Chondrocyte (in vitro differentiated cells): ENCODE measurements at places on chromosomes 2 and 18.

GRCh38 chr2:133982256-133982655 is 271.6 kb upstream of the MGAT5 start:
- H3K27ac ChIP-seq = no peak overlapping the region
- H3K36me3 ChIP-seq = no peaks in the 10 kb centered on the region
- DNase-seq = no peak
- H3K4me3 ChIP-seq = no peak overlapping the region
- H3K27me3 ChIP-seq = peaks cover 4% of the 10 kb centered on the region

- H3K4me3 ChIP-seq = no peak overlapping the region
- no peaks in the 10 kb centered on the region for H3K27me3 ChIP-seq
- H3K4me1 ChIP-seq = peaks cover 4% of the 10 kb centered on the region
- H3K27ac ChIP-seq = no peak overlapping the region
- H3K36me3 ChIP-seq = no peaks in the 10 kb centered on the region
Measured at GRCh38 chr2:235543128-235543750, 49.4 kb downstream of the AGAP1 start.

DNA sequence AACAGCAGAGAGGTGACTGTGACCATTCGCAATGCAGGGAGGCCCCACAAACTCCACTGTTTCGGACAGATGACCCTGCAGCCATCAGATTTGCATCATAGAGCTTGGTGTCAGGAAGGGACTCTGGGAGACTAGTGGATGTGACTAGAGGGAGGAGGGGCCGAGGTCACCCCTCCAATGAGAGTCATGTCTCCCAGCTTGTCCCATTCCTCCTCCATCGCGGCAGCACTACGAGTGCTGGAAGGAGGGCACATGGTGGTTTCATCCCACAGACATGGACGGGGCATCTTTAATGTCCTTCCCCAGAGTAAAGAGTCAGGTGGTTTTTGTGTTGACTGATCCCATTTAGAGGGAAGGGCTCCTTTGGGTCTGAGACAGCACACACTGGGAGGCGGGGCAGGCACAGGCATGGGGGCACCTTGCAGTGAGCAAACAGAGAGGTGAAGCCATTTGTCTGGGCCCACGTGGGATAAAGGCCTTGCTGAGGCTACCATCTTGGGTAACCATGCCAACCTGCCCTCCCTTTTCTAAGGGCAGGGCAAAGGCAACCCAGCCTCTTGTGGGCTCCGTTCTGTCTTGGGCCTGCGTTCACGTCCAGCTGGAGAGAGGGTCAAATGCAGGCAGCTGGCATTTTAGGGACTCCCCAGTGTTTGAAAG is 208.1 kb downstream of the ASB1 start:
- DNase-seq = no peak
- H3K4me3 ChIP-seq = no peak overlapping the region
- no peak overlapping the region for H3K27ac ChIP-seq

DNA sequence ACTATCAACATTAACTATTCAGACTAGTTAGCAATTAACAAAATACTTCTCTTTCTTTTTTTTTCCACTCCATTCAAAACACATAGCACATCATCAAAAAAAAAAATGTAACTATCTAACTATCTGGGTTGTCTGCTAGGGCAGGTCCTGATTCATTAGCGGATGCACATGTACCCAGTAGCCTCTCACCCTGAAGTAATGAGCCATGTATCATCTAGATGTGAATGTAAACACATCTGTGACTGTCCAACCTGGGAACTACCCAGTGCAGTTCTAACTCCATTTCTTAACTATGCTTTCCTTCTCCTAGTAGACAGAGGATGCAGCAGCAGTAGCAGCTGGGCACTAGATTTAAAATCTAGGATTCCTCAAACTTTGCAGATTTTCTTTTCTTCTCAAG is 183.1 kb upstream of the PIK3C3 start:
- H3K27me3 ChIP-seq = peaks cover 23% of the 10 kb centered on the region
- H3K36me3 ChIP-seq = no peaks in the 10 kb centered on the region
- H3K27ac ChIP-seq = no peak overlapping the region

DNA sequence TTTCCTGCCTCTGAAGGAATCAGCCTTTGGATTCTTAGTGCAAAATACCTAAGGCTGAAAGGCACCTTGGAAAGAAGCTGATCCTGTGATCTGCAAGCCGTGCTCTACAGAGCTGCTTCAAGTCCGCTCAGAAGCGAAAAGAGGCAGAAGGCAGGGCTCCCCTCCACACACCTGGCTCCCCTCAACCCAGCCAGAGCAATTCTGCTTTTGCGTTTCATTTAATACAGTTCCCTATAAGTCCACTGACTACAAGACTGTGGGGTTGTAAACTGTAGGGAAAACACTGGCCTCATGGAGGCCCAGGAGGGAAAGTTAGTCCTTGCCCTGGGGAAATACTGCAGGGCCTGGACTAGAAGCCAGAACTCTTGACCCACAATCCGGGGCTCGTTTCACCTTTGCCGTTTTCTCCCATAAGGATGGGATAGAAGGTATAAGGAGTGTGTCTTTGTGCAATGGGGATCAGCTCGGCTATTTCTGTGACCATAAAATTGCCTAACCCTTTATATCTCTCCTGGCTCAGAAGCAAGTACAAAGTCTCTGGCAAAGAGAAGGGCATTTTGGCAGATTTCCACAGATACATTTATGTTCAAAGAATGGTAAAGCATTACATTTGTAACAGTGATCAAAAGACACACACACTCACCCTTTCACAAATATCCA is 95.8 kb upstream of the TEX51 start:
- peaks cover 22% of the 10 kb centered on the region for H3K27me3 ChIP-seq
- H3K4me1 ChIP-seq = no peaks in the 10 kb centered on the region
- no peak overlapping the region for H3K4me3 ChIP-seq
- no peak overlapping the region for H3K27ac ChIP-seq

DNA sequence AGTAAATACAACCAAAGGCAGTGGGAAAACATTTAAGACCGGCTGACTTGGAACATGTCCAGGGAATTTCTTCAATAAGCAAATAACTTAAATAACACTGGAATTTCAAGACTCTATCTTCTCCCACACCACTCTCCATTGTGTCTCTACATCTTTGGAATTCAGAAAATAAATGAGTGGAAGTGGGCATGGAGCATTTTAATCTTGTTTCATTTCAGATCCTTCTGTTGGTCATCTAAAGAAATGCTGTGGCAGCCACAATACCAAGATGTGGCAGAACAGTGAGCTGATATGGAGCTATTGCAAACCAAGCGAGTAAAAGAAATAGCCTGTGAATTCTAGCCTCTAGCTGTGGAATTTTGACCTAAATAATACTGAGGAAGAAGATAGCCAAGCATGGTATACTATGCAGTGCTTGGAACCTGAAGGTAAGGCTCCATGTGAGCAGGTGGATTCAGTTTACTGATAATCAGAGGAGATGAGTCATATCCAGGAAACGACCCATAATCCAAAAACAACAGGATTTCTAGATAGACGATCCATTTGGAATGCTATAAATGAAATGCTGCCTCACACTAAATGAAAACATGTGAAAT is 157.1 kb upstream of the SCN7A start:
- peak overlapping the region; percentile 24 for H3K4me3 ChIP-seq
- H3K36me3 ChIP-seq = peaks cover 1% of the 10 kb centered on the region
- H3K27me3 ChIP-seq = no peaks in the 10 kb centered on the region
- DNase-seq = no peak
- H3K4me1 ChIP-seq = peaks cover 33% of the 10 kb centered on the region

GRCh38 chr2:223626716-223627115 is 24.6 kb upstream of the SCG2 start:
- no peaks in the 10 kb centered on the region for H3K27me3 ChIP-seq
- no peaks in the 10 kb centered on the region for H3K36me3 ChIP-seq
- peaks cover 26% of the 10 kb centered on the region for H3K4me1 ChIP-seq
- no peak overlapping the region for H3K4me3 ChIP-seq
- DNase-seq = no peak

DNA sequence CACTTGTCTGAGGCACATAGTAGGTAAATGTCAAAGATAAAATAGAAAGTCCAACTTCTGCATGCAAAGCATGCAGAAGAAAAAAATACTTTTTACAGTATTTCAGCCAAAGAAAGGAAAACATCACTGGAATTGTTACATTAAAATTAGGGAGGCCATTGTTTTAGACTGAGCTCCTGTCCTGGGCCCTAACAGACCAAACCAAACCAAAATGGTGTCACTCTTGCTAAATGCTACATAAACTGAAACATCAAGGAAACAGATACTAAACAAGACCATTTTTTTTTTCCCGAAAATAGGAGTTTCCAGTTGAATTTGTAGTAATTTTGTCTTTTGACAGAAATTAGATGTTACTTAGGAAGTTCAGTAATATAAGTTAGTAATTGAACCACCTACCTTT is 508.8 kb downstream of the DSC3 start:
- H3K27ac ChIP-seq = no peak overlapping the region
- no peak for DNase-seq
- H3K4me3 ChIP-seq = no peak overlapping the region
- peaks cover 8% of the 10 kb centered on the region for H3K27me3 ChIP-seq
- no peaks in the 10 kb centered on the region for H3K36me3 ChIP-seq

DNA sequence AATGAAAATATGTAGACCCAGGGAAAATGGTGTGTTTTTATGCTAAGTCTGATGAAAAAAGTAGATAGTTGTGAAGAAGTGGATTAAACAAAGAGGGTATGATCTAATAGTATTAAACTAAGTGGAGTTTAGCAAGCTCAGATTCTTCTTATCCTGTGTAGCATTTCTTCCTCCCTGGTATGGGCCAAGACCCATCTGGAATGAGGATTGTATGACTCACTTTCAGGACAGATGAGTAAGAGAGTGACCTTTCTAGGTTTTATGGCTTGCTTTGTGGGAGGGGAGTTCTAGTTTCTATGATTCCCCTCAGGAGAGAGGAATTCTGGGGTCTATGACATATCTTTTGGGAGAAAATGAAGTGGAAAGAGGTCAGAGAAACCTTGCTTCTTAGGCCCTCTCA is 550.1 kb downstream of the SPAG16 start:
- H3K36me3 ChIP-seq = no peaks in the 10 kb centered on the region
- no peak overlapping the region for H3K27ac ChIP-seq
- H3K27me3 ChIP-seq = no peaks in the 10 kb centered on the region
- no peak overlapping the region for H3K4me3 ChIP-seq

DNA sequence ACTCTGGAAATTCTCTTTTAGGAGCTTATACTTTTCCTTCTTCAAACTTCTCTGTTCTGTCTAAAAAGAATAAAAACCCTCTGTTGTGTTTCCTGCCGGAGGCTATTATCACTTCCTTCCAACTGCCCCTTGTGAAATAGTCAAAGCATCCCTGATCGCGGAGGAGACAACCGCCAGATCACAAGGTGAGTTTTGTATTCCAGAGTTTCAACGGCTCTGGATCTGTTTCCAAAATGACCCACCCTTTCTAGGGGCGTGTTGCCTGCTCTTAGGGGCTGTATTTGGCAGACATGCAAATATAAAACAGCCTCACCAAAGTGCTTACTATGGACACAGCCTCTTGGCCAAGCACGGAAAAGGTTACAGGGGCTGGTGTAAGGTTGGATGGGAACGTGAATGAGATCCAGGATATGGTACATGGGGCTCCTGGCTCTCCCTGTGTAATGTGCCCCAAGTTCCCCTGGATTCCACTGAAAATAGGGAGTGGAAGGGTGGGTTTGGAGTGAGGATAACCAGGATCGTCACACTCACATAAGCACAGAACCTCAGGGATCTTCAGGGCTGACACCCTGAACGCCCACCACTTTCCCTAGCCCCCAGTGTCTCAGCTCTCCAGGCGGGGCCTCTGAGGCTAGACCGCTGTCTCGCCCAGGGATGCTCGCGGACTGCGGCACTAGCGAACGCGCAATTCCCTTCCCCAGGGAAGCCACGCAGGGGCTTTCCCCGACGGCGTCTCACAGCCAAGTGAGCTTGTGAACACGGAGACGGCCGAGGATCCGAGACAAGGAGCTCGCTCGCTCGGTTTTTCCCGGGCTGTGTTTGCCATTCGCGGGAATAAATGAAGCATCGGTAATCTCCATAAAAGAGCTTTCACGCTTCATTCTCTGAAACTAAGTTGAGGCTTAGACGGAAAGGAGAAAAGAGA is 14.4 kb downstream of the EN1 start:
- DNase-seq = no peak
- peaks cover 70% of the 10 kb centered on the region for H3K27me3 ChIP-seq
- H3K36me3 ChIP-seq = no peaks in the 10 kb centered on the region
- H3K4me3 ChIP-seq = no peak overlapping the region
- H3K27ac ChIP-seq = no peak overlapping the region

DNA sequence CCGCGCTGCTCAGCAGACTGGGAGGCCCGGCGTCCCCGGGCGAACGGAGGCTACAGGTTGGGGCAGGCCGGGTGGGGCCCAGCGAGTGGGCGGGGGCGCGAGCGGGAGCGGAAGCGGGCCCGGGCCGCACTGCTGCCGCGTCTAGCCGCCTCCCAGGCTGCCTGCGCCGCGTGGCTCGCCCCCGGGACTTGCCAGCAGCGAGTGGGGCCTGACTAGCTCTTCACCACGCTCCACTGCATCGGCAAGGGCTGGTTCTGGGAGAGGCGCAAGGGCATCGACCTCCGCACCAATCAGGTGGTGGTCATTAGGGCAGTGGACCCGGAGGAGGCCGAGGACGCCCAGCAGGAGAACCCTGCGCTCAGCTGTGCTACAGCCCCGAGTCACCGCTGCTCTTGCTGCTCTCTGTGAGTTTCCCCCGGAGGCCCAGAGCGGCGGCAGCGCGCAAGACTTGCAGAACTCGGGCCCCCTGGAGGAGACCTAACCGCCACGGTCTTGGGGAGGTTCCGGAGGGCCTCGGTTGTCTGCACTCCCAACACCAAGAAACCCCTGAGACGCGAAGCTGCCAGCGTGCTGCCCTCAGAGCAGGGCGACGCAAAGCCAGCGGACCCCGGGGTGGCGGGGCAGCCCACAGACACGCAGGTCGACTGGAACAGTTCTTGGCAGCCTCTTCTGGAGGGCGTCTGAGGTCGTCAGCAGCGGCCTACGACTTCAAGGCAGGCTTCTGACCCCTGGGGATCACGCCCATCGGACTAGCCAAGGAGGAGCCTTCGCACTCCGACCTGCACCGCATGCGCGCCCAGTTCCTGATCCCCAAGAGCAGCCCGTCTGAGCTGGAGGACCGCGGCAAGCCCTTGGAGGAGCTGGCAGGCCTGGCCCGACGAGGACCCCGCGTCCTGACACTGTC is 27.2 kb upstream of the PTPN2 start:
- no peak for DNase-seq
- H3K27ac ChIP-seq = no peak overlapping the region
- H3K4me1 ChIP-seq = peaks cover 35% of the 10 kb centered on the region
- H3K4me3 ChIP-seq = no peak overlapping the region
- H3K36me3 ChIP-seq = peaks cover 1% of the 10 kb centered on the region
- no peaks in the 10 kb centered on the region for H3K27me3 ChIP-seq
